ENCODE measurements at places on chromosomes 12 and 14.

- H3K27ac ChIP-seq: no peak overlapping the region
- peaks cover 39% of the 10 kb centered on the region for H3K4me1 ChIP-seq
- no peaks in the 10 kb centered on the region for H3K27me3 ChIP-seq
Measured at GRCh38 chr12:12214635-12215131, 52.2 kb downstream of the LRP6 start.

DNA sequence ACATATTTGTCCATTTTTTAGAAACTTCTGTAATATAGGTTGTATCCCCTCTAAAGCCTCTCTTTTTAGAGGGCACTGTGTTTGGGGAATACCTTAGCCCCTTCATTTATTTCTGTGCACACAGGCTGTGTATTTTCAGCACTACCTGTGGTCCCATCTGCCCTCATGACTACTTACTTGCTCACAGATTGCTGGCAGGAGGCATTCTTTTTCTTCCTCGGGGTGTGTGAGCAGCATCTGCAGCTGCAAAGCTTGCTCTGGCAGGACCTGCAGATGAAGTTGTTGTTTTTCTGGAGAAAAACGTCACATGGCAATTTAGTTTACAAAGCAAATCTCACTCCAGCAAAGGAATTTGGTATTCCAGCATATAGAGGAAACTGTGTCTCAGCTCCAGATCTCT, 24.3 kb downstream of the ANG start:
- H3K27ac ChIP-seq: no peak overlapping the region
- no peaks in the 10 kb centered on the region for H3K36me3 ChIP-seq
- no peaks in the 10 kb centered on the region for H3K4me1 ChIP-seq
- H3K4me3 ChIP-seq: no peak overlapping the region

DNA sequence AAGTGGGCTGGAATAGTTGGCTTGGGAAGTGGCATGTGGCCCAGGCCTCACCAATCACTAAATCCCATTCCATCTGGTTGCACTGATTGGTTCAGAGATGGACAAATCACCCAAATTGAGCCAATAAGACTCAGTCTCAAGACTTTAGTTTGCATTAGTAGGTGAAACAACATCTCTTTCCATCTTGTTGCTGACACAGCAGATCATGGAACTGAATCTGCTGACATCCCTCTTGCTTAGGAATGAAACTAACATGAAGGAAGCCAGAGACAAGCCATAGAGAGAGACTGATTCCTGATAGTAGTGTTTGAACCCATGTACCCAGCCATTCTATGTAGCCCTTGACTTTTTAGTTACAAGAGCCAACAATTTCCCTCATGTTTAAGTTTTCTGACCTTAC, 307.0 kb downstream of the GLT1D1 start:
- no peaks in the 10 kb centered on the region for H3K36me3 ChIP-seq
- H3K27me3 ChIP-seq: no peaks in the 10 kb centered on the region
- no peak overlapping the region for H3K4me3 ChIP-seq

DNA sequence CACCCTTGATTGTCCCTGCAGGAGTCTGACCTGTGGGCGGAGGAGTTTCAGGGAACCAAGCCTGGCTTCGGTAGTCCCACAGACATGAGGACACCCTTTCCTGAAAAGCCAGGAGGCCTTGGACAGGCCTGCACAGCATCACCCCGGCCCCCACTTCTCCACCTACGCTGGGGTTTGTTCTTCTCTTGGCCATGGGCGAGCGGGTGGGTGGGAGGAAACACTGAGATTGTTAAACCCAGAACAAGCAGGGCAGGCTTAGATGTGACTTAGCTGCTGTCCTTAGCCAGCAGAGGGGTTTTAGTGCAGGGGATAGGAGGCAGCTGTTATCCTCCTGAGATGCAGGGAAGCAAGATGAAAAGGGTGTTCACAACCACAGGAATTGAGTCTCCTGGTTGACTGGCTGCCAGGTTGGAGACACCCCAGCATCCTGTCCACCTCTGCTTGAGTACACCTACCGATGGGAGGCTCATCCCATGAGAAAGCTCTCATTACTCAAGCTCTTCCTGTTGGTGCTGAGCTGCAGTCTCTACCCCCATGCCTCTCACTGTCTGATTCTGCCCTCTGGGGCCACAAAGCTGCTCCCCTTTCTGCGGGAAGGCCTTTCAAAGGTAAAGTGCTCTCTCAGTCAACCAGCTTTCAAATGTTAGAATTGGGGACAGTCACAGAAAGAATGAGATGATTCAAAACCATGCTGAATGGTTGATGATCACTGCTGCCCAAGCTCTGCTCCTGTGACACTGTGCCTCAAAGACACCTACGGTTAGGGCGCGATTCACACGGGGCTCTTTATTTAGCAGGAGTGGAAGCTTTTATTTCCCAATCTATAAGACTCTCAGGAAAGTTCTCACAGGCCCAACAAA, 86.3 kb downstream of the IRF2BPL start:
- no peaks in the 10 kb centered on the region for H3K27me3 ChIP-seq
- H3K4me3 ChIP-seq: no peak overlapping the region
- no peaks in the 10 kb centered on the region for H3K36me3 ChIP-seq
- H3K27ac ChIP-seq: no peak overlapping the region
- no peak for DNase-seq

- no peak overlapping the region for H3K4me3 ChIP-seq
- no peaks in the 10 kb centered on the region for H3K4me1 ChIP-seq
- no peaks in the 10 kb centered on the region for H3K27me3 ChIP-seq
- H3K36me3 ChIP-seq: no peaks in the 10 kb centered on the region
Measured at GRCh38 chr14:85416771-85417170, 113.2 kb upstream of the FLRT2 start.

Data from psoas muscle (tissue), 8 donors.